ACHN (cell line): ENCODE measurements at places on chromosomes 3 and 15.

DNA sequence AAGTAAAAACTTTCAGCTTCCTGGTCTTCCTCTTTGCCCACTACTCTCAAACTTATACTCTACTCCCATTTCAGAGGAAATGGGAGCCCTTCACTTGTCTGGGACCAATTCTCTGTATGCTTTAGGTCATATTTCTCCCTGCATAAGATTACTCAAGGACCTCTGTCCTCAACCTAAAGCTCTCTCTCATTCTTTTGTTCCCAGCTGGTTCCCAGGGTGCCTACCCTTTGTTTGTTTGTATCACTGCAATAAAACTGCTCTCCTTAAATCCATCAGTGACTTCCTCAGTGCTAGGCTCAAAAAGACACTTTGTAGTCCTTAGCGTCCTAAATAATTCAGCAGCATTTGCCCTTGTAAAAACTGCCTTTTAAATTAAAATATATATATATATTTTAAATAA lies 2.9 kb downstream of the NGRN start:
- no peak for DNase-seq

DNA sequence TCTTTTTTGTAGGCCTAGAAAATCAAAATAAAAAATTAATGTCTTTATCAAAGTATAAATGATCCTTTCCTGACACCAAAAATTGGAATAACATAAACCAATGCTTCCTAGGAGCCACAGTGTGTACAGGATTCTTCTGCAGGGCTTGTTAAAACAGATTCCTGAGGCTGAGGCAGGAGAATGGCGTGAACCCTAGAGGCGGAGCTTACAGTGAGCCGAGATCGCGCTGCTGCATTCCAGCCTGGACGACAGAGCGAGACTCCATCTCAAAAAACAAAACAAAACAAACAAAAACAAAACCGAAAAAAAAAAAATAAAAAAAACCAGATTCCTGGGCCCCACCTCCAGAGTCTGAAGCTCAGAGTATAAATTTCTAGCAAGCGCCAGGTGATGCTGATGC lies 78.0 kb downstream of the PEX5L start:
- DNase-seq = no peak

DNA sequence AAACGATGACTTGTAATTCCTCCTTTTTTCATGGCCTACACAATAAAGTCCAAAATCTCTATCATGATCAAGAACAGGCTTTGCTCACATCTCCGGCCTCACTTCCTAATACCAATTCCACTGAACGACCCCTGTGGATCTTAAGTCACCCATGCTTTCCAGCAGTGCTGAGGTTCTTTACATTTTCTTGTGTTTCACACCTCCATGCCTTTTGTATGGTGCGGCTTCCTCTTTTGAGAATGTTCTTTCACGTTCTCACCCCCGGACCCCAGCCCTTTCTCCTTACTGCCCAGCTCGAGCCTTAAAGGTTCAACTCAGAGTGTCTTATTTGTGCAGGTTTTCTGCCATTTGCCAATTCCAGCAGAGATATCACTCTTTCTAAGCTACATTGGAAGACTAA lies 70.1 kb downstream of the CSNK1G1 start:
- DNase-seq = no peak

DNA sequence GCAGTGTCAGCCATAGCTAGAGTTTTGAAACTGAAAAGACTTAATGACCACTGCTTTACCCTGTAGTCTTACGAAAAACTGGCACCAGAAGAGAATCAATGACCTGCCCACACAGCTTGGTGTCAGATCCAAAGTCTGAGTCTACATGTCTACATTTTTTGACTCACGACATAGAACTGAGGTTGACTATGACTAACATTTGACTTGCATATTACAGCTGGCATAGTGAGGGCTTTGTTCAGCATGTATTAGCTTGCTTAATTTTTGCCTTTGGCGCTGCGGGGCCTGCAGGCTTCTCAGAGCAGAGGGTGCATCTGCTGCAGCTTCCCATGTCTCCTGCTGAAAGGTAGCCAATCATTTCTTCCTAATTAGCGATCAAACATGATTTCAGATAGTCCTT lies 167.0 kb downstream of the EBLN2 start:
- no peak for DNase-seq

DNA sequence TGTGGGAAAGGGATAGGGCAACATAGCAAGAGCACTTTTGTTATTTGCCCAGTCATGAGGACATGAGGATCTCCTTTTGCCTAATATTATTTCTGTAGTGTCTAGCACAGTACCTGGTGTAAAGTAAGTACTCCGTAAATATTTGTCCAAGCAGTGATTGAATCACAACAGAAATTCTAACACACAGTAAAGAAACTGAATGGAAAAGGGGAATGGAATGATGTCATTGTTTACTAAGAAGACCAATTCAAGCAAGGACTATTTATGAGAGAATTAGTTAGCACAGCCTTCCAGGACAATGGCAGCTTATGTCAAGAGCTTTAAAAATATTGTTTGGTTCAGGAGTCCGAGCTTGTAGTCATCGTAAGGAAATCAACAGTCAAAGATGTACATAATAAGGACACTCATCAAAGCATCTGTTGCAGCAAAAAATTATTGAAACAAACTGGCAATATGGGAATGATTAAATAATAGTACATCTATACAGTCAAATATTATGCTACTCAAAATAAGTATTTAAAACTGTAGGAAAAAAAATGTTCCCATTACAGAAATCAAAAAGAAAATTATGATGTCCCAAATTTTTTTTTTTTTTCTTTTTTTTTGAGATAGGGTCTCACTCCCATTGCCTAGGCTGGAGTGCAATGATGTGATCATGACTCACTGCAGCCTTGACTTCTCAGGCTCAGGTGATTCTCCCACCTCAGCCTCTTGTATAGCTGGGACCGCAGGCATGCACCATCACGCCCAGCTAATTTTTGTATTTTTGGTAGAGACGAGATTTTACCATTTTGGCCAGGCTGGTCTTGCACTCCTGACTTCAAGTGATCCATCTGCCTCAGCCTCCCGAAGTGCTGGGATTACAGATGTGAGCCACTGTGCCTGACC lies 17.9 kb downstream of the CAPN7 start:
- DNase-seq = no peak

- DNase-seq = no peak
Measured at GRCh38 chr3:27910456-27910855, 188.3 kb upstream of the EOMES start.

GRCh38 chr3:152155246-152156020 lies 113.3 kb upstream of the MBNL1 start:
- DNase-seq = no peak

DNA sequence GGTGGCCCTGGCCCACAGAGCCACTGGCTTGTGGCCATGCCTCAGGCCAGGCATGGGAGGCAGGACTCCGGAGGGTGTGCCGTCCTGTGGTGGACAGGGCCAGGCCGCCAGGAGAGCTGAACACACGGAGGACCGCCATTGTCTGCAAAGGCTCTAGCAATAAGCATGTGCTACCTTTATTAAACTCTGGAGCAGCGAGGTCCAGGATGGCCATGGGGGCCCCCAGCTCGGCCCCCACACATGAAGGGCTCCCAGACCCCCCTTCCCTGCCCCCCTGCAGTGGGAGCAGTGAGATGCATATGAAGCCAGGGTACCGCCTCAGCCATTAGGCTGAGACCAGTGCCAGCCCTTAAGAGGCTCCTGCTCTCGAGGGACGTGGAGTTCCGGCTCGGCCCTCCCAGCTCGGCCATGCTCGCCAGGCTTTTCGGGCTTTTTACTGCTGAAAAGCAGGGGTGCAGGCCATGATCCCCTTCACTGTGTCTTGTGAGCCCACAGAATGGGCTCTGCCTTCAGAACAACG lies 2.7 kb downstream of the AMIGO3 start:
- DNase-seq = no peak

DNA sequence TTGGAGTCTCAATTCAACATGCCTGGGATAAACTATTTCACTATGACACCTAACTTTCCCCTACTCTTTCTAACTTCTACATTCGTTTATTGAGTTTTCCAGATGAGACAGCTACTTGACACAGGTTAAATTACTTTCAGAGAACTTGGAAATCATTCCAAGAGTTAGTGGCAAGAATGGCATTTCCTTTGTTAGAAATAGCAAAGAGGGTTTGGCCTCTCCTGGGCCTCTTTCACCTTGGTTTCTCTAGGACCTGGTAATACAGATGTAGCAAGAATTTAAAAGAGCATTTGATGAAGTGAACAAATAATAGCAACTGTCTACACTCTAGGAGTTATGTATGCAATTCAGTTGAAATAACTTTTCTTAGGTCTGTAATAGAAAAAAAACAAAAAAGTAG lies 748.9 kb downstream of the MECOM start:
- DNase-seq = peak; percentile 14
